Pons (tissue), 1 donor: ENCODE measurements at places on chromosomes 3 and 15.
A peak's percentile ranks its signal among the peaks of the same experiment; 100 is the strongest.

- DNase-seq: no peak
Measured at GRCh38 chr15:88204584-88204983, 52.0 kb downstream of the NTRK3 start.

GRCh38 chr3:29924783-29925561 lies 644.1 kb downstream of the RBMS3 start:
- no peak for DNase-seq

- DNase-seq: no peak
Measured at GRCh38 chr3:63538919-63539318, 113.6 kb upstream of the SNTN start.

GRCh38 chr3:101999177-101999779 lies 150.0 kb downstream of the NFKBIZ start:
- DNase-seq: no peak

DNA sequence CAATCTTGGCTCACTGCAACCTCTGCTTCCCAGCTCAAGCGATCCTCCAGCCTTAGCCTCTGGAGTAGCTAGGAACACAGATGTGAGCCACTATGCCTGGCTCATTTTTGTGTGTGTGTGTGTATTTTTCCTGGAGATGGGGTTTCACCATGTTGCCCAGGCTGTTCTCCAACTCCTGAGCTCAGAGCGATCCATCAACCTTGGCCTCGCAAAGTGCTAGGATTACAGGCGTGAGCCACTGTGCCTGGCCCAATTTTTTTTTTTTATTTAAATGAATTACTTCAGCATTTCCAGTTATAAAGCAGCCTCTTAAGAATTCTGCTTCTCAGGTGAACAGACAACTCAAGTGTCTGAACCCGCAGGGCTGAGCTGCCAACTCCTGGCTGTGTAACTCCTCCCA lies 20.1 kb upstream of the ST3GAL6 start:
- no peak for DNase-seq

DNA sequence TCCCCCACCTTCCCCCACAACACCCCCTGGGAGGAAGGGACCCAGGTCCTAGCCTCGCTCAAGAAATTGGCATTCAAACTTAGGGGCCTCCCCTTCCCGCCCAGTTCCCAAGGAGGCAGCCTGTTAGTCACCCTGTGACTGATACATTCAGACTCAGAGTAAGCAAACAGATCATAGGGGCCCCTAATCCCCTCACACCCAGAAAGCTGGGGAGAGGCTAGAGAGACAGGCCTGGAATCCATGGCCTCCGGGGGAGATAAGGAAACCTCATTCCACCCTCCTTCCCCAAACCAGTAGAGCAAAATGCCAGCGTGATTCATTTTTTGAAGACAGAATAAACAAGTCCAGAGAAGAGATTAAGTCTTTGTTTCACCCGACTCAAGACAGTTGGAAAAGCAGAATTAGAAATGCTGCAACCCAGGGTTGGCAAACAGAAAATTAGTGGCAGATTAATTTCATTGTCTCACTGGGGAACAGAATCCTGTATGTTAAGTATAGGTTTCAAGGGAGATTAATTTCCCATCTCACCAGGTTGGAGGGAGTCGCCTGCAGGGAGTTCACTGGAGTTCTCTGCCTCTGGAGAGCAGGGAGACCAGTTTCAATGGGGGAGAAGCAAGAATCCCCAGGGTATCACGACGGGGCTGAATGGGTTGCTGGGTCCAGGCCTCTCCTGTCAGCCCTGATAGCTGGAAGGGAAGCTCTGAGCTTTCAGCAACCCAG lies 268.3 kb downstream of the UACA start:
- no peak for DNase-seq

GRCh38 chr3:16587047-16587680 lies 18.1 kb downstream of the DAZL start:
- no peak for DNase-seq

DNA sequence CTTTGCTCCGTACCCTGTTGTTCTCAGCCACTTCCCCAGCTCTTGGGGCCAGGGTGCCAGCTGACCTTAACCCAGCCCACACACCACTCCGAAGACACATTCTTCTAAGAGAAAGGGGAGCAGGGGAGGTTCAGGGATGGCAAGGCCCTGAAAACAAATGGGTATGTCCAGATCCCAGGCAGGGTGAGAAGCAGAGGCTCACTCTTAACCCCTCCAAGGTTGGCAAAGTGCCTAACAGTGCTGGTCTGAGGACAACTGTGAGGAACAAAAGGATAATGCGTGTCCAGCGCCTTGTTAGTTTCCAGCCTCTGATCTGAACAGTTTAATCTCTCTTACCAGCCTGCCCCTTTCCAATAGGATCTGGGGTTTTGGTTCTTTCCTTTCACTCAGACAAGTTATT lies 1.5 kb downstream of the TMEM44 start:
- DNase-seq: no peak

DNA sequence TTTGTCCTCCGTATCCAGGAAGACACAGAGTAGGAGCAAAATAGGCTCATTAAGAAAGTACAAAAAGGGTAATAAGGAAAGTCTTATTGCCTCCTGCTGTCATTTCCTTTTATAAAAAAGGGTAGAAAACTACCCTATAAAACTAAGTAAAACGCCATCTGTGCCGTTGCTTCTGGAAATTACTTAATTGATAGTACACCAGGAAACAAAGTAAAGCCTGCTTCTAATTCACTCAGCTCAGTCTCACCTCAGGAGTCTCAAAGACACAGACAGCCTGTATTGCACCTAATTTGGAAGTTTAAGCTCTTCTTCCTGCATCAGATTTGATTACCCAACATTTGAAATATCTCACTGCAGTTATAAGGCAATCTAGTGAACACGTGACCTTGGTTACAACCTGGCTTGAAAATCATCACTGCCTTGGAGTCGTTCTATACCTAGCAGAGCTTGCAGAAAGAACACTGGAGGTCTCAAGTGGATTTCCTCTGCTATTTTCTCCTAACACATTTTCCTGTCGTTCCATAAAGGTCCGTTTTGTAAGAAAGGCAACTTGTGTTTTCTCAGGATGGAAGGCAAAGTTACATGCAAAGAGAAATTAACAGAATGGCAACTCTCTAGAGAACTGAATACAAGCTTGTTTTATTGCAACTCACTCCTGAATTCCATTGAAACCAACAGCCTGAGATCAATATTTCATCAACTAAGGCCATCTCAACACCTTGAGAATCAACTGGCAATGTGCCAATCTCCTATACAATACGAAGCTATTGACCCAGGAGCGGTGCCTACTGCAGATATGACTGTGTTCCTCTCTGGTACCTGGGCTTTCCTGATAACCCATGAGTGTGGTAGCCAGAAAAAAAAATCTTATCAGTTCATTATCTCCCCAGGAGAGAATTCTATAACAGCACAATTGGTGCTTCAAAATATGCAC lies 203.3 kb upstream of the LMCD1 start:
- no peak for DNase-seq

DNA sequence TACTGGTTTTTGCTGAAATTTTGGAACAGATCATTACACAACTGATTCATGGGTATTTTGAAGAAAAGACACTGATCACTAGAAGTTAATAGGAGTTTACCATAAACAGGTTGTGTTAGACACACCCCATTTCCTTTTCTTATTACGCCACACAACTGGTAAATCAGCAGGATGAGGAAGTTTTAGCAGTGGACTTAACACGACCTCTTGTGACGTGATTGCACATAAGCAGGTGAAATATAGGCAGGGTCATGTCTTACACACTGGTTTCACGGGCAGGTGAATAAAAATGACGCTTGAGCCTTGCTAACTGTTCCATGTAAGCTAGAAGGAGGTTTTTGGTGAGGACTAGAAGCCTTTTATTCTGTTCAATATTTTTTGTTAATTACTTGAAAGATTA lies 27.1 kb upstream of the TPRG1 start:
- peak; percentile 20 for DNase-seq

GRCh38 chr3:142997330-142997729 lies 4.0 kb upstream of the U2SURP start:
- DNase-seq: no peak

GRCh38 chr3:51862886-51863285 lies 1.5 kb downstream of the IQCF2 start:
- no peak for DNase-seq

GRCh38 chr15:63860155-63860554 lies 26.4 kb upstream of the HERC1 start:
- no peak for DNase-seq

- DNase-seq: no peak
Measured at GRCh38 chr3:126113733-126114442, 30.0 kb upstream of the SLC41A3 start.

DNA sequence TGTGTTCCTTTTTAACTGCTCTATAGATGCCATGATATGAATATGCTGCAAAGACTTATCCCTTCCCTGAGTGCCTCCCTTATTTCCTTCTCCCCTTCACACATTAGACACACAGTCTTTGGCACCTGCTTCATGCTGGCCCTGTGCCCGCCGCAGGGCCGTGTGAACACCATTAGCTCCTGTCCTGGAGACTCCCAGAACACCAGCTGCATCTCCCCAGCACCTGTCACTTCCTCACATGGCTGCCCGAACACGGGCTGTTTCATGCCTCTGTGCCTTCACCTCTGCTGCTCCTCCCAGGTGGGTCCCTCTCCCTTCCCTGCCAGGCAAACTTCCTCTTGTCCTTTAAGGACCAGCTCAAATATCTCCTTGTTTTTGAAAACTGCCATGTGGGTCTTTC lies 40.5 kb upstream of the SEC13 start:
- DNase-seq: no peak

- DNase-seq: no peak
Measured at GRCh38 chr3:119783883-119784282, 2.0 kb downstream of the NR1I2 start.

- no peak for DNase-seq
Measured at GRCh38 chr15:71066983-71067382, 48.3 kb upstream of the THSD4 start.

- no peak for DNase-seq
Measured at GRCh38 chr15:93071469-93071936, 17.5 kb downstream of the RGMA start.

DNA sequence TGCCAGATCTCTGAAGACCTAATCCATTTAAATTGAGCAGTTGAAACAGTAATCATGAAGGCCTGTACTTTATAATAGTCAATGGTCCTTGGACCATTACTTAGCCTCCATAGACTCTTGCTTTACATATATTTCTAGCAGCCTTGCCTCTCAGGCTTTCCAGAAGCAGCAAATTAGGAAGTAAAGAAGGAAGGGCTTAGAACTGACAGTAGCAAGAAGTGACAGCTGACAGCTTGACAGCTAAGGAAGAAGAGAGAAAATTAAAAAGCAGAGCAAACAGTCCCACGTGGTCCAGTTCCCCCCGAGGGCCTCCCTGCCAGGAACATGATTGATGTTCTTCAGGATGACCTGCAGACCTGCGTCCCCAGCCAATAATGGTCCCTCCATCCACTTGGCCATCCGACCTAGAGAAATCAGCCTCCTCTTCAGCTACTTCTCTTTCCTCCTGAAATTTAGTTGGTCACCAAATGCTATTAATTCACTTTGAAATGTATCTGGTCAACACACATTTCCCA lies 15.0 kb upstream of the PSMD6 start:
- DNase-seq: no peak

- DNase-seq: peak; percentile 66
Measured at GRCh38 chr3:141000027-141000663, 51.0 kb upstream of the SPSB4 start.

DNA sequence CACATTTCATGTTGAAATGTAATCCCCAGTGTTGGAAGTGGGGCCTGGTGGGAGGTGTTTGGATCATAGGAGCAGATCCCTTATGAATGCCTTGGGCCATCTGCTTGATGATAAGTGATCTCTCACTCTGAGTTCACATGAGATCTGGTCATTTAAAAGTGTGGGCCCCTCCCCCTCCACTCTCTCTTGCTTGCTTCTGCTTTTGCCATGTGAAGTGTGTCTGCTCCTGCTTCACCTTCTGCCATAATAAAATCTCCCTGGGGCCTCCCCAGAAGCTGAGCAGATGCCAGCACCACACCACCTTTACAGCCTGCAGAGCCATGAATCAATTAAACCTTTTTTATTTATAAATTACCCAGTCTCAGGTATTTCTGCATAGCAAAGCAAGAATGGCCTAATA lies 14.2 kb upstream of the CD200R1L start:
- DNase-seq: no peak

GRCh38 chr15:53833134-53833624 lies 73.7 kb upstream of the WDR72 start:
- peak; percentile 54 for DNase-seq
